ENCODE measurements at places on chromosomes 6 and 20. TPM values are rescaled to one million over a fixed set of nuclear protein-coding genes. Genes with fewer than 3 reads are reported as not detected.
A peak's percentile ranks its signal among the peaks of the same experiment; 100 is the strongest.

Gene ECT2L
- not detected for total RNA-seq

Gene MYT1
- total RNA-seq: not detected

Gene FOXF2
- total RNA-seq: 30.0 TPM

Gene CDH26
- 0.24 TPM for total RNA-seq

GRCh38 chr20:61972636-61973508, 92.8 kb downstream of the TAF4 start:
- H3K27me3 ChIP-seq: no peaks in the 10 kb centered on the region
- no peaks in the 10 kb centered on the region for H3K4me1 ChIP-seq
- H3K4me3 ChIP-seq: no peak overlapping the region
- H3K27ac ChIP-seq: no peak overlapping the region
- H3K36me3 ChIP-seq: peaks cover 19% of the 10 kb centered on the region
- no peak for DNase-seq

DNA sequence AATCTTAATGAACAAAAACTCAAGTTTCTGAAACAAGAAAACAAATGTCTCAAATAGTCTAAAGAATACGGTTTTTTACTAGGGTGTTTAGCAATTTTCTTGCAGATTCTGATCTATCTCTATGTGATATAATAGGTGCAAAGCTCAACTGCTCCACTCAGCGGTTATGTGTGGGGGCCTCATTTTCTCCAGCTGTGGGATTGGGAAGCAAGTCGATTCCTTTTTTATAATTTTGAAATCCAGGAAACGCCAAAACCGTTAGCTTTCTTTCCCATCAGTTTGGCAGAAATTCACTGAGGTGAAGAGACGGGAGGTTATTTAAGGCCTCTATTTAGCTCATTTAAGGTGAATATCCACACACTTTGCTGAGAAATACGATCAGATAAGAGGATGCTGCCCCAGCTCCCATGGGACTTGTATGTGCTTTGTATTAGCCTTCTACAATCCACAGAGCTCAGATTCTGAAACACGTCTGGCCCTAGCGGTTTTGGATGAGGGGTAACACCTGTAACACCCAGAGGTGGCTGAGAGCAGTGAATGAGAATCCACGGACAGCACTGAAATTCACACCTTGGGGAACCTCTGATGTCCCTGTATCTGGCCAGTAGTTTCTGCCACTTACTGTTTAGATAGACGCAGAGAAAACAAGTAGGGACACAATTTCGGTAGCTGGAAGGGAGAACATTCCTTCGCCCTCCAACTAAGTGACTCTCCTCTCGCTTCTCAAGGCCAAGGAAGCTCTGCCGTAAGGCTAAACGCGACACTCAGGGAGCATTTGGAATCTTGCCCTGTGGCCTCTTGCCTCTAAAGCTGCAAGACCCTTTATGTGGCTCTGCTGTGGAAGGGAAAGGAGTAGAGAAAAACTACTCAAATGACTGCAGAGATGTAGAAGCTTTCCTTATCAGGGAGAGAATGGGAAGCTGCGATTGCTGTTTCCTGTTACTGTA, 6.5 kb upstream of the BCAS4 start:
- DNase-seq: peak; percentile 77
- H3K36me3 ChIP-seq: no peaks in the 10 kb centered on the region
- H3K4me3 ChIP-seq: peak overlapping the region; percentile 6
- peaks cover 45% of the 10 kb centered on the region for H3K4me1 ChIP-seq

GRCh38 chr6:170048615-170049256, 242.1 kb downstream of the DLL1 start:
- H3K4me3 ChIP-seq: no peak overlapping the region
- peaks cover 9% of the 10 kb centered on the region for H3K36me3 ChIP-seq
- H3K4me1 ChIP-seq: no peaks in the 10 kb centered on the region
- no peak for DNase-seq
- H3K27me3 ChIP-seq: peaks cover 4% of the 10 kb centered on the region

DNA sequence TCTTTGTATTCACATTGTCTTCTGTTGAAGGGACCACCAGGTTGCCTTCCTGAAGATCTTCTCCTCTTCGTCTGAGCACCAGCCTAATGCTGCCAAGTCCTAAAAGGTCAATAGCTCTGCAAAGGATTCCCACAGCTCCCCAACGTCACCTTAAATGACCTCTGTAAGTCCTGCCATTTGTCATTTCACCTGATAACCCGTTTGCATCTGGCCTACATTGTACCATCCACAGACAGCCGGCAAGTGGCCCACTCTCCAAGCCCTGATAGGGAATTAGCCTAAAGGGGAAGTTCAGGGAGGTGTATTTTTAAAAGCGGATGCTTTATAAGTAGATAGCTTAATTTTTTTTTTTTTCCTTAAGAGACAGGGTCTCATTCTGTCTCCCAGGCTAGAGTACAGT, 127.8 kb downstream of the ZMYND8 start:
- H3K4me1 ChIP-seq: peaks cover 18% of the 10 kb centered on the region
- DNase-seq: no peak
- H3K27ac ChIP-seq: no peak overlapping the region
- peaks cover 3% of the 10 kb centered on the region for H3K27me3 ChIP-seq

DNA sequence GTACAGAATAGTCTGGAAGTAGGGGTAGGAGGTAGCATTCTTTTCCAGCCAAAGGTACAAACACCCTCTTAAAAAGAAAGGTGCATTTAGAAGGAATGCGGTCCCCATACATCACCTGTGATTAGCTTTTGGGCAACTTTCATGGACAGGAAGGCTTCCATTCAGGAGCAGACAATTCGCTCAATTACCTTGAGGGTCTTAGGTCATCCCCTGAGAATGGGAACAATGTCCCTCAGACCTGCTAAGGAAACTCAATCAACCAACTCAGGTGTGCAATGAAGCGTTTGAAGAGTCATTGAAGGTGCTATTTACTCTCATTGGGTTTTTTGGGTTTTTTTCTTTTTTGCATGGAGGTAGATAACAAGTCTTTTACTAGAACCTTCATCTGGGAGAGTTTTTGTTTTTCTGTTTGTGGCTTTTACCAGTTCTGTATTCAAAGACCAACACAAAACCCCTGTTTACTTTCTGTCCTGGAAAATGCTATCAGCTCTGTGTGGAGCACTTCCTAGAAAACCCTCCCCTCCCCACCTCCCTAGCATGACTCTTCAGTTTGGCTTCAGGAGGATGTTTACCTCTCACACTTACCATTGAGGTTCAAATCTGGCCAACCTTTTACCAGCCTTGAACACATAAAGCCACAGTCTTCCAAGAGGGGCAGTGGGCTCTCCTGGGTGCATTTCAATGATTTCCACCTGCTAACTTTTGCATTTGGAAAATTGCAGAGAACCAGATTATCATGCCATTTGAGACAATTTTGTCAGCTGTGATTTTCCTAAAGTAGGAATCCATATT, 271.2 kb upstream of the PRDM1 start:
- H3K27ac ChIP-seq: no peak overlapping the region
- H3K27me3 ChIP-seq: peaks cover 2% of the 10 kb centered on the region
- DNase-seq: no peak
- no peak overlapping the region for H3K4me3 ChIP-seq
- H3K36me3 ChIP-seq: no peaks in the 10 kb centered on the region

DNA sequence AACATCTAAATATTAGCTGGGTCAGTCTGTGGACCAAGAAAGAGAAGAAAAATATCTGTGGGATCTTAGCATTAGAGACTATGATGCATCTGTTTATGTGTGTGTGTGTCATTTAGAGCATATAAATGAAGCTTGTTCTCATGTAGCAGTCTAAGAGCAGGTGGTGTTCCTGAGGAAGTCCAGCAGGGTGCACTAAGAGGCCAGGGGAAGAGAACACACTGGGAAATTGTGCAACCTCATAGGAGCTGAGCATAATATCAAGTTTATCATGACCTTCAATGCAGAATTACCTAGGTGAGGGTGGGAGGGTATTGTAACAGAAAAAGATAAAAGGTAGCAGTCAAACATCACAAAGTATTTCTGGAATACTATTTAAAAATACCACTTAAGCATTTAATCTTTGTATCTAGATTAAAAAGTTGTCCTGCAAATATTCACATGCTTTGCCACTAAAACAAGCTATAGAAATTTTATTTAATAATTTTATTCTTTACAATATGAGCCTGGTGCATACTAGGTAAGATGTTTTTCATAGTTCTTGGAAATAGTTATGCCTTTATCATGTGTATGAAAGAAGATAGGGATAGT, 80.5 kb downstream of the SMPDL3A start:
- no peaks in the 10 kb centered on the region for H3K27me3 ChIP-seq
- no peak overlapping the region for H3K4me3 ChIP-seq
- peak; percentile 21 for DNase-seq
- H3K27ac ChIP-seq: no peak overlapping the region
- H3K36me3 ChIP-seq: no peaks in the 10 kb centered on the region
- H3K4me1 ChIP-seq: no peaks in the 10 kb centered on the region

- H3K36me3 ChIP-seq: no peaks in the 10 kb centered on the region
- DNase-seq: no peak
- no peak overlapping the region for H3K4me3 ChIP-seq
- H3K4me1 ChIP-seq: peaks cover 15% of the 10 kb centered on the region
Observed at GRCh38 chr6:46651006-46651405, 1.6 kb downstream of the CYP39A1 start.

- DNase-seq: no peak
- H3K36me3 ChIP-seq: no peaks in the 10 kb centered on the region
- no peak overlapping the region for H3K4me3 ChIP-seq
- H3K27me3 ChIP-seq: no peaks in the 10 kb centered on the region
Observed at GRCh38 chr20:7248281-7249201, 481.1 kb downstream of the BMP2 start.

DNA sequence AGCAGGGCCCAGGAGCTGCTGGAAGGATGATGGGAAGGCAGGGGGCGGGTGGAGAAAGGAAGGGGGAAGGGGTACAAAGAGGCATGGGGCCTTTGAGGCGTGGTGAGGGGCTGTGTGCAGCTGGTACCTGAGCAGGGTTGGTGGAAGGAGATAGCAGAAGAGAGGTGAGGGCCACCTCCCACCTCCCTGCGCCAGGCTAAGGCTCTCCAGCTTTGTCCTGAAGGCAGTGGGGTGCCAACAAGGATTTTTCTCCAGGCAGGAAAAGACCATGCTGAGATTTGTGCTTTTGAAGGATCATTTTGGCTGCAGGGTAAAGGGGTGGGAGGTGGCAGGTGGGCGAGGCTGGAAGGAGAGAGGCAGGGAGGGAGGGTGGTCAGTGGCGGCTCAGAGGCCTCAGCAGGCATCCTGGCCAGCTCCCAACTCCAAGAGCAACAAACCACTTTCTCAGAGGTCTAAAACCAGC, 40.8 kb downstream of the NOL4L start:
- peaks cover 5% of the 10 kb centered on the region for H3K4me1 ChIP-seq
- no peak for DNase-seq
- no peak overlapping the region for H3K4me3 ChIP-seq

DNA sequence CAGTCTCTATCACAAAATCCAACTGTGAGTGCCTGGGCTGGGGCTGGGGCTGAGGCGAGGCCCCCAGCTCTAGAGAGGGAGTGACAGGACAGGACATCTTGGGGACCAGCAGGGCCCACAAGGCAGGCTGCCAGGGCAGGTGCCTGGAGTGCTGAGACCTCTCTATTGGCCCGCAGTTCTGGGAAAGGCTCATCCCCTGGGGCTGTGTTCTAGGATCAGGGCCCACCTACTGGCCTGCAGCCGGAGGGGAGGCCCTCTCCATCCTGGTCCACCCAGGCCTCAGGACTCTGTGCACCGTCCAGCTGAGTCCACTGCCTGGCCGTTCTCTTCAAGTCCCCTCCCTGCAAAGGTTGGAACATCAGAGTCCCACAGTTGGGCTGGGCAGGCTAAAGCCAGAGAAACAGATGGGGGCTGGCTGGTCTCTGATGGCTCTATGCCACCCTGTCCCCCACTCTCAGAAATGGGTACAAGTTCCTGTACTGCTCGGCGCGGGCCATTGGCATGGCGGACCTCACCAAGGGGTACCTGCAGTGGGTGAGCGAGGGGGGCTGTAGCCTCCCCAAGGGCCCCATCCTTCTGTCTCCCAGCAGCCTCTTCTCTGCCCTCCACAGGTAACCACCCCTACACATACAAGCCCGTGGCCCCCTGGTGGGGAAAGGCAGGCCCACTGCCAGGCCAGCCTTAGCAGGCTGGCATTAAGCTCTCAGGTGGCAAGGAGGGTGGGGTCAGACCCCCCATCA, 9.0 kb downstream of the EMILIN3 start:
- no peak for DNase-seq
- H3K27ac ChIP-seq: no peak overlapping the region

All from HFFc6 (cell line).